SJSA1 (cell line): ENCODE measurements at places on chromosomes 5 and 9. TPM values are rescaled to one million over a fixed set of nuclear protein-coding genes. Genes with fewer than 3 reads are reported as not detected.

Gene DMXL1
- 25.8 and 26.1 TPM in 2 replicates for total RNA-seq

DNA sequence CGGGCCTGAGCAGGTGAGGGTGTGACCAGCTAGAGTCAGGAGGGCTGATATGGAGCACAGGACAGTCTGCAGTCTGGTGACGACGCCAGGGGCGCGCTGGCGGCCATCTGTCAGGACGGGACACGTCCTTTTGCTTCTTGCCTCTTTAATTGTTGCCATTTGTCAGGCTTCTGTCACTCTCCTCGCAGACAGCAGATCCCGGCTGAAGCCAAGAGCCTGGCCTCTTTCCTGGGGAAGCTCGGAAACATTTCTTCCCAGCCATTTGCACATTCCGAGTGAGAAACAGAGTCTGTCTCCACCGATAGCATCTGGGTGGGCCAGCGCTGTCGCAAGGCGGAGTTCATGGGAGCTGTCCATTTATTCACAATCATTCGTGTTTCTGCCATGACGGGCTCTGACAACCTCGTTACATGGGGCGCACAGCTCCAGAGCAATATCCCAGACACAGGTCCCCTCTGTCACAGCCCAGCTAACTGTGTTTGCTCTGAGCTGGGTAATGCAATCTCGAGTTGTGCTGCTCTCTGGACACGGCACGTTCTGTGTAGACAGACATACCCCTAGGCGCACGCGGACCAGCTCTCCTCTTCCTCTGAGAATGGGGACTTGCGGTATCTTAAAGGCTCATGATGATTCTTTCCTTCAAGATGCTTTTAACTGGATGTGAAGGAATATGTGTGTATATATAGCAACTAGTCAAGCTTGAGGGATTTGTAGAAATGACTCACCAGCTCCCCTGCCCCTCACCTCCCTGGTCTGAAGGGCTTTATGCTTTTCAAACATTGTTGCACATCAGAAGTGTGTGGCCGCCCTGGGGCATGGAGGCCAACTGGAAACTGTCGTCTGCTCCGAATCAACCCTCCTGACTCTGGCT lies 105.3 kb upstream of the FCN2 start:
- peak; percentile 86 for DNase-seq

Gene GRIN1
- total RNA-seq: not detected in 2 replicates

Gene TSLP
- 0.11 TPM in 1 of 2 replicates, not detected in the other for total RNA-seq

DNA sequence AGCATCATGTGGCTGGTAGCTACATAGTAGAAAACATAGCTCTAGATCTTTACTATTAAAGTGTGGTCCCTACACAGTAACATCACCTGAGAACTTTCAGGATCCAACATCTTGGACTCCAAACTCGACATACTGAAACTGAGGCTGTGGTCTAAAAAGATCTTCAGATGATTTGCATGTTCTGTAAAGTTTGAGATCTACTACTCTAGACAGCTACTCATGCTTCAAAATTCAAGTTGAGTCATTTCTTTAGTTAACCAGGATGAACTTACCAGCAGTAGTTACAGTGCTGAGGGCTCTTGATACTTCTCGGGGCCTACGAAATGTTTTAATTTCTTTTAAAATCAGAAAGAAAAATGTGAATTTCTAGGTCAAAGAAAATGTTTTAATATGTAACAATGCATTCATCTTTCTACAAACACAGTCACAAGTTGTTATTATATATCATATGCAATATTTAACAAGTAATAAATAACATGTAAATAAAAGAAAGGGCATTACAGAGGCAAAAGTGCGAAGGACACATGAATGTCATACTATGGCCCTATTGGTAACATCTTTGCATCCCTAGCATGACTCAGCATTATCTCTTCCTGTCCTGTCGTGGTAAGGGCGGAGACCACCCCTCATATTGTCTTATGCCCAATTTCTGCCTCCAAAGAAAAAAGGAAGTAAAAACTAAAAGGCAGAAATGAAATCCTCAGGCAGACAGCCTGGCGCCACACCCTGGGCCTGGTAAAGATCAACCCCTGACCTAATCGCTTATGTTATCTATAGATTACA lies 563.9 kb upstream of the TLE4 start:
- no peak for DNase-seq

Gene WNK2
- total RNA-seq: not detected in 2 replicates

GRCh38 chr9:76626141-76626540 lies 138.1 kb upstream of the PCA3 start:
- no peak for DNase-seq

GRCh38 chr5:145936401-145937131 lies at the start of gene SH3RF2:
Gene SH3RF2 (plus strand): TSS chr5:145936578. CDS start chr5:145937929, 1,351 bp downstream.
- DNase-seq: peak; percentile 92

Gene SHISAL2B
- total RNA-seq: not detected in 2 replicates

DNA sequence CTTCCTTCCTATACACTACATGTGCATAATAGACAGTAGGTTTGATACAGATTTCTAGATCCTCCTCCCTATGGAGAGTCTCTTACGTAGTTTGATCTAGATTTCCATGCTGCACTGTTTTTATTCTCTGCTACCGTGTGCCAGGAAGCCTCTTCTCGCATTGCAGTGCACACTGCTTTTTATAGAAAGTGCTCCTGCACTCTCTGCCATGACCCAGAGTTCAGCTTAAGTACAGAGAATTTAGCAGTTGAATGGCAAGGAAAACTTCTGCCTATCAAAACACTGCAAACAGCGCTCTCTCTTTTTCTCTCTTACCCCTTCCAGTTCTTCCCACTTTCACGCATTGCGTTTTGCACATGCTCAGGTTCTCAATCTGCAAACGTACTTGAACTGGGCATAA lies 187.4 kb downstream of the ARHGAP26 start:
- DNase-seq: no peak

DNA sequence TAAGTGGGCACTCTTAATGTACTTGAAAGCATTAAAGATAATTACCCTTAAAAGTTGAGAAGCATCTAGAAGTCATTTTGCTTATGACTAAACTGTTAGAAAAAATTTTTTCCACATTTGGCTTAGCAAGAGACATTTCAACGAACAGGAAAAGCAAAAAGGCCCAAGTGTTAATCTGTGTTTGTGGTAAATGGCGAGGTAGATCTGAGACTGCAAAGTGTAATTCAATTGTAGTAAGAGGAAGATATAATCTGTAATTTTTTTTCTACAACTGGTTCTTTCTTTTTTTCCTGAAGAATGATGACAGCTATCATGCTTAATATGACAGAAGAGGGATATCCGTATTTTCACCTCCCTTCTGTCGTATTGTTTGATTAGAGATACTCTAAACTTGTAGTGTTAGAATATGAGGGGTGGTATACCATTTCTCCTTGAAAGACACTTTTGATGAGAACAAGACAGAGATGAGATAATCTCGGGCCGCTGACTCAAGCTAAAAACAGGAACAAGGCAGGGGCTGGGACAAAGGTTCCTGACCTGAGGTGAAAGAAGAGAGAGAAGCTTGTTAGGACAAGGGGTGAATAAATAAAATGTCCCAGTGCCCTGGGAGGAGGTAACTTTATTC lies 459.3 kb upstream of the ZNF608 start:
- DNase-seq: no peak

GRCh38 chr5:149040421-149040820 lies 22.4 kb downstream of the SH3TC2 start:
- DNase-seq: no peak

DNA sequence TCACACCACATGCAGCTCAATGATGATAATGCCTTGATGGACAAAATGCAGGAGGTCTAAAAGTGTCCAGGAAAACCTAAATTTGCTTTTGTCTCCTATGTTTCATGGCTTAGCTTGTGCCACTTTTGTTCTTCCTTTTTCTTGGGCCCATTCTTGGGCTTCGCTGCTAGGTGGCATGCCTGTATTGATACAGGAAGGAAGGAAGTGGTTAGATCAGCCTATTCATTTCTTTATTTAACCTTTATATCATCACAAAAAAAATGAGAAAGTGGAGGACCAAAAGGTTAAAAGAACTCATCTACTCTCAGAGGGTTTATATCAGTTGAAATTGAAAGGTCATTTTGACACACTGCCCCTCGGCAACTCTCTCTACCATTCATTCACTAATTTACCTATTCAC lies 260.2 kb downstream of the ARHGAP26 start:
- no peak for DNase-seq

DNA sequence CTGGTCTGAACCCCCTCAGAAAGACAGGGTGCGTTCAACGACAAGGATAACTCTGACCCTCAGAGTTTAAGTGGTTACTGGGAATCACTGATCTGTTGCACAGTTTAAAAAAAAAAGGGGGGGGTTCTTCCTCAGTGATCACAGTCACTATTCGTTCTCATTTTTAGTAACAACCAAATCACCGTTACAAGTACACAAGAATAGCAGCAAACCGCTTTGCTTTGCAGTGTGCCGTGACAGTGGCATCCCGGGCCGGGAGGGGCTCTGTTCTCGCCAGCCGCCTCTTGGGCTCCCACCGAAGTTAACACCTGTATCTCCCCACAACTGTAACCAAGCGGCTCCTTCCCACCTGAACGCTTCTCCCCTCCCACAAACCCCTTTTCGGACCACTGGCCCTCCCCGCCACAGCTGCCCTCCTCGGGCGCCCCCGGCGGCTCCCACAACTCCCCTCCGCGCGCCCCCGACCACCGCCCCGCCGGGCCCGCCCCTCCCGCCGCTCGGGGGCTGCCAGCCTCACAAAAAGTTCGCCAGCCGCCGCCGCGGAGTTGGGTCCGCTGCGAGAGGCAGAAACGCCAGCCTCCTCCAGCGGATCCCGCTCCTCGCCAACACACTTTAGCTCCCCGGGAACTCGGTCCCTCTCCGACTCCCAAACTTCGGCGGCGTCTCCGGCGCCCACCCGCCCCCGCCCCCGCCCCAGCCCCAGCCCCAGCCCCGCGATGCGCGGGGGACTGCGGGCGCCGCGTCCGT lies 1.2 kb downstream of the SSBP2 start:
- DNase-seq: no peak
